ENCODE measurements at places on chromosomes 5 and 9.

- no peak for DNase-seq
Measured at GRCh38 chr5:55636683-55637082, 75.4 kb downstream of the SLC38A9 start.

- no peak for DNase-seq
Measured at GRCh38 chr9:13378154-13378553, 98.7 kb upstream of the MPDZ start.

- DNase-seq, result no peak
Measured at GRCh38 chr9:34996181-34996904, 6.8 kb downstream of the DNAJB5 start.

DNA sequence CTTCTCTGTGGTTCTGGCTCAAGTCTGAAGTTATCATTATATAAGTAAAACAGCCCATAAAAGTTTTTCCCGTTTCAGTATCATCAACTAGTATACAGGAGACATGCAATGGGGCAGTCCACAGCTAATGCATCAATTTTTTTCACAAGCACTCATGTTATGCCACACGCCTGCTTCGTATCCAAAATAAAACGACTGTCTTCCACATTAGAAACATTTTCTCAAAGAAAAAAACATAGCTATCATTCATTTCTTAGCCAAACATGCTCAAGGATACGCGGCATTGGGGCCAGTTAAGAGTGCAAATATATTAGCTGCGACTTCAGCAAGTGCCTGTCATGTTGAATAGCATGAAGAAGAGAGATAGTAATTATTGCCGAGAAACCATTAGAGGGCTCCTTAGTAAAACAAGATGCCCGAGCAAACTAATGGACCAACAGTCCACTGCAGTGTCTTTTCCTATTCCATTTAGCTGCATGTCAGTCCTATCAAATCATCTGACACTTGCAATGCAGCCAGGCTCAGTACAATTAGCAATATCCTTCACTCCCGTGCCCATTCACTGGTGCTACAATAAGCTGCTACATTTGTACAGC lies 68.5 kb downstream of the BNC2 start:
- no peak for DNase-seq

DNA sequence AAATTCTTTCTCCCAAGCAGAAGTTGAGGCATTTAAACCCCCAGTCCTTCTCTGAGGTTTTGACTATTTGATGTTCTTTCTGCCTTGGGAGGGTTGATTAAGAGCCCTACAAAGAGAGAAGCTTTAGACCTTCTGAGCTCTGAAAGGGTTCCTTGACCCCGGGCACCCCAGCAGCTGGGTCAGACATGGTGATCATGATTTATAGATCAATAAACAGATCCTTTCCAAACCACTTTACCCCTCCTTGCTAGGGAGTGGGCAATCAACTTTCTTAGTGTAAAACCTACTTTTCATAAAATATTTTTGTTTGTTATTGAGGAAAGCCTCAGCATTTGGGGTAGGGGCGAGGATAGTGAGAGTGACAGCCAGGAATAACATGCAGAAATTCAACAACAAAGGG lies 117.6 kb downstream of the PRDM6 start:
- DNase-seq, result no peak

DNA sequence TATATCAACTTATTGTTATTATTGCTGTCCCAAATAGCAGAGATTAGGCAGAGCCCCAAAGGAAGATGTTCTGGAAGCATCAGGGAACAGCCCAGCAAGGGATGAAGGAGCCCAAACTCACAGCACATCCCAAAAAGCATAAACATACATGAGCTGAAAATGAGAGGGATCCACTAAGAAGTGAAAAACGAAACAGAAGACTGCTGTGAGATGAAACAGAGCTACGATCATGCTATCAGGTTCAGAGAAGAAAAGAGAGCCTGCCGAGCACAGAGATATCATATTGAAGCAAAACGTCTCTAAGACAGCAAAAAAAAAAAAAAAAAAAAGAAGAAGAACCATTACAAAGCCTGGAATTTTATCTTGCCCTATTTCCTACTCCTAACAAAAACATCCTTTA lies 127.3 kb downstream of the ZNF608 start:
- no peak for DNase-seq

- DNase-seq, result no peak
Measured at GRCh38 chr5:75677607-75678006, 39.6 kb downstream of the POC5 start.

DNA sequence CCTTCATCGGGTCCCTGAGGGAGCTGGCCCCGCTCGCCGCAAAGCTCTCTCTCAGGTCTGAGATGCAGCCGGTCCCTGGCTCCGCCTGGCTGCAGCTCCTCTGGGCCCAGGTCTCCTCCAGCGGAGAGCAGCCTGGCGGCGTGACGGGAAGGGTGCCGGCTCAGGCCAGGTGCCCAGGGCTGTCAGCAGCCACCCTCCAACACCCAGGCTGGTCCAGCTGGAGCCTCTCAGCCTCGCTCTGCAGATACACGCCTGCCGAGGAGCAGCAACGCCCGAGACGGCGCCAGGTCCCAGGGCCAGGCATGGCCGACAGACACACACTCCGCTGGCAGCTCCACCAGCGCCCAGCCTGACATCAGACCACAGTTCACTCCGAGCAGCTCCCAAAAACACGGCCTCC lies 25.6 kb downstream of the FAM163B start:
- DNase-seq, result no peak

GRCh38 chr9:109411798-109412352 lies 86.2 kb downstream of the PTPN3 start:
- no peak for DNase-seq

- DNase-seq, result no peak
Measured at GRCh38 chr5:14235872-14236271, 92.7 kb downstream of the TRIO start.

DNA sequence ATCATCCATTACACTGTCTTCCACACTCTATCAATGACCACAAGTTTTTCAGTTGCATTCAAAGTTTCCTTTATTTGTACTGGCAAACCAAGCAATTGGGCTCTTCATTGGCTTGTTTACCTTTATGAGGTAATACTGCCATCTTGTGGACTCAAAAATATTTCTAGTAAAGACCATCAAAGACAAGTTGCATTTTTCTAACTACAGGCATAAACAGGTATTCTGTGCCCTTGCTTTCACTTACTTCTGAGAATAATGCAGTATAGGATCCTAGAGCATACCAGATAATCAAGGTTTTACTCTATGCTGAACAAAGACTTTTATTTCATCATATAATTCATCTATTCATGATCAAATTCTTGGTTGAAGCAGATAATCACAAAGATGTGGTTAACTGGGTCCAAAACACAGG lies 173.7 kb upstream of the POU5F2 start:
- DNase-seq, result no peak

GRCh38 chr5:2542821-2543220 lies 208.7 kb downstream of the IRX2 start:
- DNase-seq, result no peak

GRCh38 chr5:122392824-122393223 lies 80.8 kb downstream of the SNCAIP start:
- DNase-seq, result no peak

DNA sequence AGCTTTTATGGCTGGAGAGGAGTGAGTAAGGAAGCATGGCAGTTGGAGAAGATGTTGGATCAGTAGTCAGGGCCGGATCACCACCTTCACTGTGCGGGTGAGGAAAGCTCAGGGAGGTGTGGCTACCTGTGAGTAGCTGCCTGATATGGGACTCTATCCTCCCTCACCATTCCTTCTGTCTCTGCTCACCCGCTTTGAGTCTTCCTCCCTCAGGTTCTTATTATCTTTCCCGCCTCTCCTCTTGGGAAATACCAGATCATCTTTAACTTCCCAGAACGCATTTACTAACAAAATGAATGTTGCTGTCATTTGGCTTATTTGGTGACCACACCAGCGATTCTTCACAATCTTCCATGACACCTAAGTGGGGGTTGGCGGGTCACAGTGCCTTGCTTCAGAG lies 140.7 kb upstream of the GPR151 start:
- no peak for DNase-seq

GRCh38 chr5:135714126-135714894 lies 120.2 kb upstream of the SLC25A48 start:
- no peak for DNase-seq

DNA sequence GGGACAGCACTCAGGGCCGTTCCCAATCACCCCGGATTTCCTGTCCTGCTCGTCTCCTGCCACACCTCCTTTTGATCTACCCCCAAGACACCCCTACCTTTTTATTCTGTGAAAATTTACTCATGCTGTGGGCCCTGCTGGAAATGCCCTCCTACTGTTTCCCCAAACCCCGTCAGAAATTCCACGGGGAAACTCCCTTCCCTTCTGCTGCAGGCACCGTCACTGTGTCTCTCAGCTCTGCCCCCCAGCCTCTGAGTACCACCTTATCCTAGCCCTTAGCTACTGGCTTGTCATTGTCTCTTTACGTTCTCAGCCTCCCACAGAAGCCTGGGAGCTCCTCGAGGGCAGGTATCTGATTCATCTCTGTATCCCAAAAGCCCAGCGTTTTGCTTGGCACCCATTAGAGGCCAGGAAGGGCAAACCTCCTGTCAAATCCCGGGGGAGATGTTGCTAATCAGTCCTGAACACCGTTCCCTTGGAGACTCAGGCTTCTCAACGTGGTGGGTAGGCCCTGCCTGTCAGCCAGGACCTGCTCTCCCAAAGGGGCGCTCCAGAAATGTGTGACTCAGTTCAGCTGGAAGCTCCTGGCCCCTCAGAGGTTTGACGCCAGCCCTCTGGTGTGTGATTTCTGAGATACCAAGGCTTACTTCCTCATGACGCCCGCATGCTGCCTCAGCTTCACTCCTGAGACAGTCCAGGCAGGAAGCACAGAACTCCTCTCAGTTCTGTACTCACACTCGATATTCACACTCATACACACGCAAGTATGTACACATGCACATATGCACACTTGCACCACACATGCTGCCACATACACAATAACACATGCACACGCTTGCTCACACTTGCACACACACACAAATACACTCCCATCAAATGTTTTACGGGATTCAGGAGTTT lies 50.7 kb upstream of the GRHPR start:
- DNase-seq, result no peak

DNA sequence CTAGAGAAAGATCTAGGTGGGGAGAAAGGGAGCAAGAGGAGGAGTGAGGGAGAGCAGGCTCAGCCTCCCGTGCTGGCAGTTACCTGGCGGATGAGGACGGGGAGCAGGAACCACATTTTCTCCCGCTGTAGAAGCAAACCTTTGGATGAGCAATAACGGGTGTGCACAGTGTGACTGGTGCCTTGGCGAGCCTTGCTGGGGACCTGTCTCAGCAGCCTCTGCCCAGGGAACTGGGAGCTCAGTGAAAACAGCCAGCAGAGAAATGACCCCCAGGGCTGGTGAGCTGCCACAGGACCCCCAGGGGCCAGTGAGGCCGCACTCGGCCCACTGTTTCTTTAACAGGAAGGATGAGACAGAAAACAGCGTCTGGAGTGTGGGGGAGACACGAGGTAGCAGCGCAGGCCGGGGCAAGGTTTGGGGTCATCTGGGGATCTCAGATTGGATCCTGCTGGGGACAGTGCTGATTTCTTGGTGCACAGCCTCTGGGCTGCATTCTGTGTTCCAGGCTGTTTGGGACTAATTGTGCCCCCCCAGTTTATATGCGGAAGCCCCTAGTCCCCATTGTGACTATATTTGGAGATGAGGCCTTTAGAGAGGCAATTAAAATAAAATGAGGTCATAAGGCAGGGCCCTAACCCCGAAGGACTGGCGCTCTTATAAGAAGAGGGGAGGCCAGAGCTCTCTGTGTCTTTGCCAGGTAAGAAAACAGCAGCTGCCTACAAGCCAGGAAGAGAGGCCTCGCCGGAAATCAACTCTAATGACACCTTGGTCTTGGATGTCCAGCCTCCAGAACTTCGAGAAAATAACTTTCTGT lies 118.8 kb upstream of the PHYKPL start:
- DNase-seq, result no peak

- DNase-seq, result no peak
Measured at GRCh38 chr9:70119786-70120185, 76.1 kb downstream of the MAMDC2 start.

GRCh38 chr5:76813982-76814562 lies 4.8 kb upstream of the F2RL1 start:
- DNase-seq, result no peak

DNA sequence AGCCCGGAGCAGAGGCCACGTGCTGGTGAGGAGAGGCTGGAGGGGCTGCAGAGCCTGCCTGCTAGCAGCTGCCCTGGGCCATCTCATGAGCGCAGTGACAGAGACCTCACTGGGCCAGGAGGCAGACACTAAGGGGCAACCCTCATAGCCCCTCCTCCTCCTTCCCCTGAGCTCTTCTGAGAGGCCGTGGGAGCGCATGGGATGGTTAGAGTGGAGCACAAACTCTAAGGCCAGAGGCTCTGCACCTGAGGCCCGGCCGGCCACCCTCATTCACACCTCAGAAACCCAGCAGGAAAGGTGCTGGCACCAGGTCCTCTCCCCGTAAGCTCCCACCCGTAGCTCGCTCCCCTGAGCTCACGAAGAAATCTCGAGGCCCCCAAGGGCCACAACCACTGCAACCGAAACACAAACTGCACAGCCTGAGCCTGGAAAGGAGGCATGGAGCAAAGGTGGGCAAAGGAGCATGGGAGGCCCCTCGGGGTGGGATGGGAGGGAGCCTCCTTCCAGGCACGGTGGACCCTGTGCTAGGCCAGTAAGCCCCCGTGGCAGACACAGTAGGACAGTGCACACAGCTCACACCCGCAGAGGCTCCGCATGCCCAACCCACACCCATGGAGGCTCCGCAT lies 17.7 kb downstream of the CAMSAP1 start:
- DNase-seq, result no peak

DNA sequence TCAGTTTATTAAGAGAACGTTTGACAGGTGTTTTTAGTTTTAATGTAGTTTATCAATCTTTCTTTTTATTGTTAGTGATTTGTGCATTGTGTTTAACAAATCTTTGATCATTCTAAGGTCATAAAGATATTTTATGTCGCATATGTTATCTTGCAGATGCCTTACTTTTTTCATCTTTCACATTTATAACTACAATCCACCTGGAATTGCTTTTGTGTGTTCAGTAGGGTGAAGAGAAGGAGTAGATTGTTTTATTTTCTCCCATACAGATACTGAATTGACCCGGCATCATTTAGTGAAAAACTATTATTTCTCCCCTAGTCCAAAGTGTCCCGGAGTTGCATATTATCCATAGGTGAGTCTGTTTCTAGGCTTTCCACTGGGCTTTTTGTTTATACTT lies 179.4 kb upstream of the RGMB start:
- no peak for DNase-seq

DNA sequence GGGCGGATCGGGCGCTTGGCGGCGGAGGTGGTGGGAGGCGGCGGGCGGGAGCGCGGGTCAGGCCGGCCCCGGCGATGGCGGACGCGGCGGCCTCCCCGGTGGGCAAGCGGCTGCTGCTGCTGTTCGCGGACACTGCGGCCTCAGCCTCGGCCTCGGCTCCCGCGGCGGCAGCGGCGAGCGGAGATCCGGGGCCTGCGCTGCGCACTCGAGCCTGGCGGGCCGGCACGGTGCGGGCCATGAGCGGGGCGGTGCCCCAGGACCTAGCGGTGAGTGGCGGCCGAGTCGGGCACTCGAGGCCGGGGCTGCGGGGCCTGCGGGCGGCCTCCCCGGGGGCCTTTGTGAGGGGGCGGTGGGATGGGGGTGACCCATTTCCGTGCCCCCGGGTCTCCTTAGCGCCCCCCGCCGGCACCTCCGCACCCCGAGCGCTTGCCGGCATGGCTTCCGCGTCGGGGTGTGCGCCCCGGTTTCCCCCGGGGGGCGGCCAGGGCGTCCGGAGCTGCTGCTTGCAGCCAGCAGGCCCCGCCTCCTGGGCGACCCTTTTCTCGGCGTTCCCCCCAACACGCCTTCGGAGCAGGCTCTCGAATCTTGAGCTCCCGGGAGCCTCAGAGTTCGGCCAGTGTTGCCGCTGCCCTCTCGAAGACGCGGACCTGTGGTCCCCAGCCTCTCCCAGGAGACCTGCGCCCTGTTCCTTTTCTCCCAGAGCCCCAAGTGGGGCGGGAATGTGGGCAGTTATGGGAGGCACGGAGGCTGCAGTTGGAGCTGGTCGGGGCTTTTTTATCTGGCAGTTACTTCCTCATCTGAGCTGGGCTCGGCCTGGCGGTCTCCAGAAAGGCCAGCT lies 456 bp downstream of the KDM3B start:
- DNase-seq, result no peak
